WTC11 (cell line): ENCODE measurements at places on chromosomes 1 and 21. TPM values are rescaled to one million over a fixed set of nuclear protein-coding genes. Genes with fewer than 3 reads are reported as not detected.

CDC20 gene
- 246 to 280 TPM (median 265 TPM) in 3 replicates for total RNA-seq

GRCh38 chr1:16180291-16180824 lies 24.5 kb upstream of the EPHA2 start:
- no peaks in the 10 kb centered on the region for H3K36me3 ChIP-seq
- no peak overlapping the region for H3K4me3 ChIP-seq
- no peaks in the 10 kb centered on the region; the same call in 1 of the 2 replicates for H3K27me3 ChIP-seq
- peaks cover 13% of the 10 kb centered on the region for H3K4me1 ChIP-seq
- H3K27ac ChIP-seq: no peak overlapping the region; the same call in 1 of the 2 replicates

GRCh38 chr1:189513091-189513490 lies 964.6 kb downstream of the BRINP3 start:
- H3K4me3 ChIP-seq: no peak overlapping the region
- no peaks in the 10 kb centered on the region for H3K27me3 ChIP-seq
- H3K4me1 ChIP-seq: no peaks in the 10 kb centered on the region
- peak; percentile 11 for DNase-seq
- no peak overlapping the region for H3K27ac ChIP-seq

OR2M3 gene
- total RNA-seq: not detected in 3 replicates

DNA sequence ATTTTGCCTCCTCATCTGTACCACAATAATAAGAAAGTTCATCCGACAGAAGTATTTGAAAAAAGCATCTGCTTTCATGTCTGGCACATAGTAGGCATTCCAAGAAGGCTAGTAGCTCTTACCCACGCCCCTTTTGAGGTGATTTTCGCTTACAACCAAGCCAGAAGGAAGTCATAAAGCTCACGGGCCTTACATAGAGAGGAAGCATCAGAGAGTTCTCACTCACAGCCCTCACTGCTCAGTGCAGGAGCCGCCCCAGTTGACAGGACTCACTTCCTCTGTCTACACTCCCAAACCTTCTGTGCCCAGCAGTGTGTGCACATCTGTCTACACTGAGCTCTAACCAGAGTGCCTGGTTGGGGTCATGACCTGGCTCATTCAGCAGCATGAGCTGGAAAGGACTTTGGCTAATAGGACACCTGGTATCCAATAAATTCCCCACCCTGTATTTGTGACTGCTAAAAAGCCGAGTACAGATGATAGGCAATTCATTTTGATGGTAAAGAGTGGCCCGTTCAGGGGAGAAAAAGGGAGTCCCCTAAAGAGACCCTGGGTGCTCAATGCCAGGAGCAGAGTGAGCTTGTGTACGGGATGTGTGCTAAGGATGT lies 36.8 kb upstream of the DUSP10 start:
- no peaks in the 10 kb centered on the region for H3K36me3 ChIP-seq
- H3K27ac ChIP-seq: no peak overlapping the region
- H3K4me1 ChIP-seq: peaks cover 16% of the 10 kb centered on the region
- no peaks in the 10 kb centered on the region for H3K27me3 ChIP-seq
- no peak overlapping the region for H3K4me3 ChIP-seq

DNA sequence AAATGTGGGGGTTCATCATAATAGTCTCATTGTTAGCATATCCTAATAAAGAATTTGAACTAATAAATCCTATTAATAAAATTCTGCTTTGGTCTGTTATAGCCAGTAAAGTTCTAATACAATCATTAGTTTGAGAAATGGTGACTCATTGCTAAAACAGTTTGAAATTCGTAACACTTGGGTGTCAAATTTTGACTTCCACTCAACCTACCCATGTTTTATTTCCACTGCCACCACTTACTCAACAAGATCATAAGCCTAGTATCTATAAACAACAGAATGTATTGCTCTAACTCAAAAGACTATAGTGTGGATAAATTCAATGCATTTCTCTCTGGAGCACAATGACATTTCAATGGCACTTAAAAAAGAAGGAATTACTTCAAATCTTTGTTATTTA lies 29.1 kb downstream of the LGALS8 start:
- no peak for DNase-seq
- no peak overlapping the region for H3K27ac ChIP-seq
- H3K4me1 ChIP-seq: 0 out of 2 replicates have a peak, but pooled peaks cover under 1% of the 10 kb centered on the region
- no peaks in the 10 kb centered on the region for H3K27me3 ChIP-seq
- H3K36me3 ChIP-seq: peaks cover 78% of the 10 kb centered on the region

SLFNL1 gene
- total RNA-seq: 0.05 TPM in 1 of 3 replicates, not detected in the others

GSTM2 gene
- total RNA-seq: 12.9 to 15.4 TPM (median 15.3 TPM) in 3 replicates

AK5 gene
- total RNA-seq: 2.7 to 4.6 TPM (median 3.0 TPM) in 3 replicates

- no peaks in the 10 kb centered on the region; the same call in 1 of the 2 replicates for H3K27me3 ChIP-seq
- peaks cover 45% of the 10 kb centered on the region for H3K4me1 ChIP-seq
- 0 out of 2 replicates have a peak, but pooled peaks cover 3% of the 10 kb centered on the region for H3K36me3 ChIP-seq
- no peak overlapping the region for H3K4me3 ChIP-seq
- H3K27ac ChIP-seq: no peak overlapping the region
- DNase-seq: no peak
These were observed 125.8 kb downstream of the KAZN start for GRCh38 chr1:14724246-14724645.

DNA sequence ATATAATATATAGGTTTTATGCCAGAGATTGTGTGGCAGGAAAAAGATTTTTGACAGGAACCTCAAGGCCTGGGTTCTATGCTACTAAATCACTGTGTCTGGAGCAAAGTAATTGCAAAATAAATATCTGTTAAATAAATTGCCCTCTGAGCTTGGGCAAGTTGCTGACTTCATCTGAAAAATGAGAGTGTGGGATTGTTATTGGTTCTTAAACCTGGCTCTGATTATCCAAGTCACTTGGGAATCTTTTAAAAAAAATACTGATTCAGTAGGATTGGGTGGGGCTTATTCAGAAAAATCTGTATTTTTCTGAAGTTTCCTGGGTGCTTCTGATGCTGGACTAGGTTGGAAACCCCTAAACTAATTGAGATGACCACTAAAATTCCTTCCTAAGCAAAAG lies 174.1 kb upstream of the SGIP1 start:
- DNase-seq: no peak
- H3K27me3 ChIP-seq: no peaks in the 10 kb centered on the region
- H3K4me3 ChIP-seq: no peak overlapping the region
- peaks cover 42% of the 10 kb centered on the region for H3K4me1 ChIP-seq
- H3K27ac ChIP-seq: no peak overlapping the region

DNA sequence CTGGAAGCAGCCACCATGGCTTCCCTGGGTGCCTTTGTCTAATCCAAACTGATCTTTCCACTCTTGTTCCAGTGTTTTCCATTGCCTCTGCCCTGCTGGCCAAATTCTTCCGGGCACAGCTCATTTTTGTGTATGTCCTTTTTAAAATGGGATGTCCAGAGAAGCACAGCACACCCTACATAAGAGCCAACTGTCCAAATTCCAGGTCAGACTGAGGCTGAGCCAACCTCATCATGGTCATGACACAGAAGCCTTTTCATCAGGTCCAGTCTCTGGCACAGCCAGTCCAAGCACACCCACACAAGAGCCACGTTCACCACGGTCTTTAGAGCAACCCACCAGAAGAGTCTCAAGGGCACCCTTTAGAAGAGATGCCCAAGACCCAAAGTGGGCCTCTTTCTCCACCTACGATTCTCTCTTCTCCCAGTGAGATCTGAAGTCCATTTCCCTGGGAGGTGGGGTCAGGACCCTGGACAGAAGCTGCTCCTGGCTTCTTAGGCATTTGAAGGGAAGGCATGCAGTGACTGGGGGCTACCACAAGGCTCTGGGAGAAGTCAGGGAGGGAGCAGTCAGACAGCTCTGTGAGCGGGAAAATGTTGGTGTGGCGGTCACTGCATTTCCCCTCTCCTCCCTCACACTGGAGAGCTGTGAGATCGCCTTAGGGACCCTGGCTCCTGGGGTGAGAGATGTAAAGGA lies 53.2 kb downstream of the SYT2 start:
- H3K27ac ChIP-seq: no peak overlapping the region
- H3K4me3 ChIP-seq: no peak overlapping the region
- H3K27me3 ChIP-seq: no peaks in the 10 kb centered on the region
- H3K4me1 ChIP-seq: peaks cover 9% of the 10 kb centered on the region; the same call in 1 of the 2 replicates
- DNase-seq: peak; percentile 85

DNA sequence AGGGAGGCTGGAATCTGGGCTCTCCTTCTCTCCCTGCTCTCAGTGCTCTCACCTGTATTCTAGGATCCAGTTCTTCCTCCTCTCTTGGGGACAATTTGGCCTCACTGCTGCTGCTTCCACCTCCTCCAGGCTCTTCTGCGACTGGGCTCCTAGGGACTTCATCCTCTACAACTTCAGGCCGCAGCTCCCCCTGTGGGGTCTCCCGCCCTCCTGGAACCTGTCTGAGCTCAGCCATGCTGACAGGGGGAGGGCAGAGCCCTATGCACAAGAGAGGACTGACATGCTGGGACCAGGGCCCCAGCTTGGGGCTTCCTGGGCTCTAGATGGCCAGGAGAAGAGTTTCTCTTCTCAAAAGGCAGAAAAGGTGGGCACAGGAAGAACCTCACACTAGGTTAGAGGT lies 1.0 kb downstream of the SH3BP5L start:
- H3K27ac ChIP-seq: no peak overlapping the region; the same call in 1 of the 2 replicates
- H3K36me3 ChIP-seq: peaks cover 29% of the 10 kb centered on the region
- peaks cover 19% of the 10 kb centered on the region for H3K4me1 ChIP-seq
- no peak for DNase-seq
- peak overlapping the region; percentile 99 for H3K4me3 ChIP-seq

DNA sequence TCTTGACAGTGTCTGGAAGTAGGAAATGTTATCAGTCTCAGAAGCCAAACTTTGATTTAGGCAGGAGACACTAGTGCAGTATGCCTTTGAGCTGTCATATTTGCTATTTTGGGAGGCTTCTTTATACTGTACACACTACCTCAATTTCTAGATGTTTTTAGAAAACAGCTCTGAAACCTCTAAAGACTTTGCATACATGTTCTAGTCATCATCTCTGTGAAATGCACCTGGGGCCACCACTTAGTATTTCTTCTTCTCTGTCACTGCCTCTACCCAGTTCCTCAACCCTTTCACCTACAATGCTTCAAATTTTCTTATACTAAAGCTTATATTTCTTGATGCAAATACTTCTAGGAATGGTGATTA lies 29.1 kb upstream of the PLA2G4A start:
- H3K36me3 ChIP-seq: no peaks in the 10 kb centered on the region
- no peak for DNase-seq
- H3K27me3 ChIP-seq: no peaks in the 10 kb centered on the region
- no peak overlapping the region for H3K27ac ChIP-seq
- H3K4me1 ChIP-seq: no peaks in the 10 kb centered on the region

- H3K27ac ChIP-seq: peak within 1 kb of the TSS; percentile 92
- no peaks in the 10 kb centered on the region for H3K27me3 ChIP-seq
- H3K36me3 ChIP-seq: no peaks in the 10 kb centered on the region
- peak; percentile 89 for DNase-seq
These were observed at the start of gene PTGFRN for GRCh38 chr1:116909512-116910378. Gene PTGFRN, plus strand, starts transcription at chr1:116909916. Its CDS starts 288 bp downstream, at chr1:116910204.

HPCAL4 gene
- total RNA-seq: 0.50 to 0.80 TPM (median 0.60 TPM) in 3 replicates

DNASE2B gene
- 0.15 to 0.23 TPM in 2 of 3 replicates, not detected in the other for total RNA-seq

- H3K27me3 ChIP-seq: no peaks in the 10 kb centered on the region
- no peak overlapping the region for H3K27ac ChIP-seq
- H3K36me3 ChIP-seq: no peaks in the 10 kb centered on the region
- H3K4me1 ChIP-seq: no peaks in the 10 kb centered on the region
- DNase-seq: no peak
These were observed 23.1 kb upstream of the USP25 start for GRCh38 chr21:15706696-15707095.

BEND5 gene
- total RNA-seq: 4.8 to 5.9 TPM (median 4.9 TPM) in 3 replicates

DNA sequence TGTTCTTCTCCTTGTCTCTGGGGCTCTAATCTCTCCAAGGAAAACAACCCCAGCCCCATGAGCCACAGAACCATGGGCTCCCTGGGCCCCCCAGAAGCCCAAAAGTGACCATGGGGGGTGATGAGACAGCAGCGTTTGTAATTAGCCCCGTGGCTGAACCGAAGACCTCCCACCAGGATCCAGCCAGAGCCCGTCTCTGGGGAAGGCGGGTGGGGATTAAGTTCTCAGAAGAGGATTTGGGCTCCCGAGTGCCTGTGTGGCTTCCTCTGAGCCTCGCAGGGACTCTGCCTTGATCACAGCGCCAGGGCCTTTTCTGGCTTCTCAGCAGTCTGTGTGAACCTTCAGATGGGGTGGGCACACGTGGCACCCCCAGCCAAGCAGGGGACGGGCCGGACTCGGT lies 77.0 kb downstream of the ALPL start:
- DNase-seq: no peak
- no peak overlapping the region for H3K4me3 ChIP-seq
- H3K27me3 ChIP-seq: peaks cover 17% of the 10 kb centered on the region
- H3K4me1 ChIP-seq: peaks cover 16% of the 10 kb centered on the region
- no peak overlapping the region for H3K27ac ChIP-seq
- H3K36me3 ChIP-seq: no peaks in the 10 kb centered on the region

- H3K27ac ChIP-seq: no peak within 1 kb of the TSS
- peak; percentile 58 for DNase-seq
- peaks cover 73% of the 10 kb centered on the region for H3K4me1 ChIP-seq
- H3K4me3 ChIP-seq: peak within 1 kb of the TSS; percentile 95
These were observed at the start of gene LHX8 for GRCh38 chr1:75133750-75134646. Gene LHX8, plus strand, starts transcription at chr1:75134388. Its CDS starts 2,227 bp downstream, at chr1:75136615.

GRCh38 chr1:165632491-165632890 lies 1.5 kb downstream of the MGST3 start:
- peaks cover 50% of the 10 kb centered on the region for H3K4me1 ChIP-seq
- H3K36me3 ChIP-seq: peaks cover 5% of the 10 kb centered on the region
- no peak overlapping the region for H3K27ac ChIP-seq
- no peaks in the 10 kb centered on the region; the same call in 1 of the 2 replicates for H3K27me3 ChIP-seq

DNA sequence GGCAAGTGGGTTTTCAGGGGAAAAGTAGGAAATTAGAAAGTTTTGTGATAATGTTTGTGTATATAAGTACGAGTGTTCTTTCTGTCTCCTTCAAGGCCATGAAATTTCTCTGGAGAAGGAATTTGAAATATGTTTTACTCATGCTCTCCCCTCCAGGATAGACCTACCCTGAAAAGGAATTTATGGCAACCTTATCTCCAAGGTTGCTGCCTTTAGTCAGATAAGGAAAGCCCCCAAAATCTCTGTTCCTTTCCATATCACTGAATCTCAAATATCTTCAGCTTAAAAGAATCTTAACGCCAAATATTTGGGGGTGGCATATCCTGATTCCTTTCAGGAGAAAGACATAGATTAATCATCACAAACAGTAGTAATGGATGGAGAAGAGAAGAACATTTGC lies 499 bp upstream of the C4BPB start:
- no peak overlapping the region for H3K27ac ChIP-seq
- H3K4me1 ChIP-seq: peaks cover 18% of the 10 kb centered on the region
- no peak overlapping the region for H3K4me3 ChIP-seq
- no peaks in the 10 kb centered on the region for H3K27me3 ChIP-seq
- DNase-seq: no peak
